Retina (tissue), 1 donor: ENCODE measurements at places on chromosomes 7 and 10.

DNA sequence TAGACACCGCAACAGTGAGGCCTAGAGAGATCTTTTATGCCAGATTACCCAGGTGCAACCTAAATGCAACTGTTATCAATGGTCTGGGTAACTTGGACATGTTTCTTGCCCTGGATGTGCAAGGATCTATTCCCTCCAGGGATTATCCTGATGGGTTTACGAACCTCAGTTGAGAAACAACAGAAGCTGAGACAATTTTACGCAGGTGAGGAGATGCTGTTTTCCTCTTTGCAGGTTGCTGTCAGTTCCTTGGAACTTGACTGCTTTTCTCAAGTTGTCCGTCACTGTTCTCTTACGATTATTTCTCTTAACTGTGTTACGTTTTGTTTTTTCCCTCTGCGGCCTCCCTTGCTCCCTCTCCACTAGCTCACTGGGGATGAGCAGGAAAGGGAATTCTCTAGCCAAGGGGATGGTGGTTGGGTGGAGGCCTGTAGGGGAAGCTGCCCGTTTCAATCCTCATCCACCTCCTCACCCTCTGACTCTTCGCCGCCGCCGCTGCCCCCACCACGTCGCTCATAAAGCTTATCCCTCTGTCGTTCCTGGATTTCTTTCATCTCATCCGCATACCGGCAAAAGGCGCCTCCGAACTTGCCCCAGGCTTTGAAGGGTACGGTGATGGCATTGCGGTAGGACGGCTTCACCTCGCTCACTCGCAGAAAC is 1.2 kb downstream of the PURB start:
- DNase-seq: no peak

DNA sequence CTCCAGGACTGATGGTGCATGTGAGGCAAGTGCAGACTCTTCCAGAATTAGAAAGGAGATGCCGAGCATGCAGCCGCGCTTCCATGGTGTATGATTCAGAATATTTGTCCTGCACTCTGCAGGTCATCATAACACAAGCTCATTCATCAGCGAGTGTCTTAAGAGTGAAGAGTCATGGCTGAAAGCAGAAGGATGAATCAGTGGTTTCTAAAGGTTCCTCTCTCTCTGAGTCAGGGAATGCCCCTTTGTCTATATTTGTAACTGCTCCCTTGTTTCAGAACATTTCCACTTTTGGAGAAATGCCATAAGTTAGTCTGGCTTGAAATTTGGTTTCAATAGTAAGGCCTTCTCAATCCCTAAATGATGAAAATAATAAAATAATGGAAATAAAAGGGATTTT is 52.3 kb downstream of the HECW1 start:
- no peak for DNase-seq

- no peak for DNase-seq
Measured at GRCh38 chr10:18368682-18369081, 228.5 kb downstream of the CACNB2 start.

DNA sequence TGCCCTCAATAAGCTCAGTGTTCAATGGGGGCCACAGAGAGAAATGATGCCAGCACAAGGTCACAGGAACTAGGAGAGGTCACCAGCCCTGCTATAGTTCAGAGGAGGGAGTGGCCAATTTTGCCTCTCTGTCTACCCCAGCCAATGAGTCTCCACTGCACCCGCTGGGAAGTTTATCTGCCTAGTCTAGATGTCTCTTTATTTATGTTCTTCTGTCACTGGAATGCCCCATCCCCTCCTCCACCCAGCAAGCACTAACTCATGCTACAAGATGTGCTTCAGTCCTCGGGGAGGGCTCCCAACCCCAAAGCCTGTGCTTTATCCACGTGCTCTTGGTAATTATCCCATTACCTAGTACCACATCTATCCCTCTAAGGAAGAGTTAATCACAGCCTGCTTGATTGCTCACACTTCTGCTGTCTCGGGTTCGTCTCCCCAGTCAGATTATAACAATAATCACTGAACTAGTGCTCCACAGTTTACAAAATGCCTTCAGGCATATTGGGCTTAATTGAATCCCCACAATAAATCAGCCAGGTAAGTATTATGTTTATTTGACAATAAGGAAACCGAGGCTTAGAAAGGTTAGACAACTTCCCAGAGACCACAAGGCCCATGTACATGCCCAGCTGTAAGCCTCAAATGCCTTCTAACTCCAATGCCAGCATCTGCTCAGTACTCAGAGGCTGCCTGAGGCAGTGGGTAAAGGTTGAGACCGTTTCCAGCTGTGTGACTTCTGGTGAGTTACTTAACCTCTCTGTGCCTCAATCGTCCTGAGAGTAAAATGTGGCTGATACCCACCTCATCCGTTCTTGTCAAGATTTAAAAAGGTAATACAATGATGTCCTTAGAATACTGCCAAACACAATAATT is 3.9 kb downstream of the HIP1 start:
- no peak for DNase-seq

GRCh38 chr7:131039355-131039762 is 288.3 kb upstream of the MKLN1 start:
- no peak for DNase-seq

DNA sequence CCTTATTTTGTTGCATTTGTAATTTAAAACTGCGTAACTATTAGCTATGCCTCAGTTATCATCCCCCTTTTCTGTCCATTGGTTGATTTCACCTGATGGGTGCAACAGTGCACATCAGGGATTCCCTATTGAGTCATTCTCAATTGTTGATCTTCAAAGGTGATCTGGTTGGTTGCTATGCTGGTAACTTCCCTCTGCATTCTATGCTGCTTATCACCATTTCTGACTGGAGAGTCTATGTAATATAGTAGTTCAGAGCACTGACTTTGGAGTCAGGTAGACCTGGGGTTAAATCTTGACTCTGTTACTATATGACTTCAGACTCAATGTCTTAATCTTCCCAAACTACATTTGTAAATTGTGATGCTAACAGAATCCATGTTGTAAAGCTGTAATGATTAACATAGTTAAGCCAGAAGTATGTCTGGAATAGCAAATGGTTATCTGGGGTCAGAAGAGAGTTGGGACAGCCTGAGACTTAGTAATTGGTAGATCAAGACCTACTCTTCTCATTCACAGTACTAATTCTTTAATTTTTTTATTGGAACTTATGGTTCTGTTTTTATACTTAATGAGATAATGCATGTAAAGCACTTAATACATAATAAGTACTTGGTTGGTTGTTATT is 38.1 kb downstream of the EXOC6 start:
- DNase-seq: no peak

GRCh38 chr10:78696791-78697395 is 371.9 kb upstream of the ZMIZ1 start:
- DNase-seq: no peak

- DNase-seq: no peak
Measured at GRCh38 chr10:121323443-121323842, 274.8 kb downstream of the FGFR2 start.

DNA sequence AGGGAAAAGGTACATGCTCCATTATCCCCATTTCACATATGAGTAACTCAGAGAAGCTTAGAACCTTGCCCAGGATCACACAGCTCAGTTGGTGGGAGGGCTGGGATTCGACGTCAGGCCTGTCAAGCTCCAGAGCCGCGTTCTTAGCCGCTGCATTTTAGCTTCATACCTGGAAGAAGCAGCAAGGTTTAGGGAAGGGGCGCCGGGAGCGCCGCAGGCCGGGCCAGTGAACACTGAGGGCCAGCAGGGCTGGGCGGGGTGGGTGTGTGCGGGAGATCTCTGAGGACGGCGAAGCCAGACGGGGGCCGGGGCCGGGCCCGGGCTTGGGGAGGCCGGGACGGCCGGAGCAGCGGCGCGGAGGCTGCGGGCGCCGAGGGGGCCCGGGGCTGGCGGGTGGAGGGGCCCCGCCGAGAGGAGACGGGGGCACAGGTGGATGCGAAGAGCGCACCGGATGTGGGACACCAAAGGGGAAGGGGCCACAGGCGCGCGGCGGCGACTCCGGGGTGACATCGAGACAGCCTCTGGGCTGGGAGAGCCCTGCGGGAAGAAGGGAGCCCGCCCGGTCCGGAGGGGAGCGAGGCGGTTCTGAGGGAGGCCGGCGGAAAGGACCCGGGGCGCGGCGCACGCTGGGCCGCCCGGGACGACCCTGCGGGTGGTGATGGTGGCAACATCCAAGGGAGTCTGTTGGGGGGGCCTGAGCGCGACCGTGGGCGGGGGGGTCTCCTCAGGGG is 498 bp downstream of the NDST2 start:
- no peak for DNase-seq

- no peak for DNase-seq
Measured at GRCh38 chr10:70650104-70650503, 22.2 kb upstream of the ADAMTS14 start.

DNA sequence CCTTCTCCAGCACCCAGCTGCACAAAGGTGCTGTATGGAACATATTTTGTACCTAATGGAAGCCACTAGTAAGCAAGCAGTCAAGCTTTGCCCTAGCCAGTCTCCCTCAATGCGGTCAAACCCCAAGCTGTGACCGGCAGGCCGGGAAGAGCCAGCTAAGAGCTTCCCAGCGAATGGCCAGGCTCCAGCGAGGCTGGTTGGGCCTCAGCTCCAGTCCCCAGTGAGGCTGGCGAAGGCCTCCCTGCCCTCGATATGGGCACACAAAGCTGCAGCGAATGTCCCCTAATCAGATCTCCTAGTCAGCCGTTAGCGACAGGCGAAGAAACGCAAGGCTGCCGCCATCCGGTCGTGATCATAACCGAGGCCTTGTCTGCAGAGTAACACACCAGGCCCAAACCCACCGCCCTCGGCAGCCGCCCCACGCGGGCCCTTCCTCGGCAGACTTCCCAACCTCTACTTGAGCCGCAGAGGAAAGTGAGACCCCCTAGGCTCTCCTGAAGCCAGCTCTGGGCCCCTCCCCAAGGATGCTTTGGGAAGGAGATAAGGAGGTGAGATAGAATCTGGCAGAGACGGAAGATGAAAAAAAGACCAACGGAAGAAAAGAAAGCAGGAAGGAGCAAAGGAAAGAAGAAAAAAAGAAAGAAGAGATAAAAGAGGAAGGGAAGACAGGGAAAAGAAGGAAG is 3.1 kb upstream of the HOXA9 start:
- DNase-seq: no peak

- DNase-seq: peak; percentile 51
Measured at GRCh38 chr10:124708246-124708779, 35.9 kb downstream of the FAM53B start.

- no peak for DNase-seq
Measured at GRCh38 chr10:5522913-5523560, 1.7 kb upstream of the CALML3 start.
